CMK (cell line): ENCODE measurements at places on chromosomes 12 and 14.
A peak's percentile ranks its signal among the peaks of the same experiment; 100 is the strongest.

GRCh38 chr14:26286081-26286912, 311.5 kb downstream of the NOVA1 start:
- peak; percentile 12 for DNase-seq

- no peak for DNase-seq
Measured at GRCh38 chr12:2242816-2243215, 190.0 kb downstream of the CACNA1C start.

DNA sequence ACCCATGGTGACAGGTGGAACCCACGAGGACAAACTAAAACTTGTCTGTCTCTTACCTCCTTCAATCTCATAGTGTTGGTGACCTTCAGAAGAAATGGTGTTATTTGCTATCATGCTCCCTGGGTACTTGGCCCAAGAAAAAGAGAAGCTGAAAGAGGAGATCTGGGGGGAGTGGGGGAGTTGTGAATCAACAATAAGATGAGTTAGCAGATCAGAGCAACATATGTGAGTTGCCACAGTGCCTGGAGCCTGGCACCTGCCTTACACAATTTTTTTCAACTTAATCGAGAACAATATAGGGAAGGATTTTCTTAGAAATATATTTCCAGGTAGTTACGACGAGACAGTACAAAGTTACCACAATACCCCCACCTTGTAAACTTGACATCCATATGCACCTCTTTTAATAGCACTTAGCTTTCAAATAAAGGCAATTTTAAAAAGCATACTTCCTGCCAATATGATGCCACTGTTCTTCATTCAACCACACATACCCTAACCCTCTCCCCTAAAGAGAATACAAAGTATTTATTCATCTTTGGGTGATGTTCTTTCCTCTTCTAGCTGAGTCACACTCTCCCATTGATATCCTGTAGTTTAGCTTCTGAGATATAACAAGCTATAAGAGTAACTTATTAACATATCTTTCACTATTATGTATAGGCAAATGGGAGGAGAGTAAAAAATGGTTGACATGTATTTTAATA, 424.1 kb upstream of the OR4E1 start:
- no peak for DNase-seq

GRCh38 chr12:85006206-85006605, 29.9 kb downstream of the TSPAN19 start:
- no peak for DNase-seq

GRCh38 chr12:113131556-113131955, 4.0 kb downstream of the RASAL1 start:
- DNase-seq = no peak

- DNase-seq = no peak
Measured at GRCh38 chr12:70648191-70648590, 11.0 kb upstream of the PTPRB start.

- DNase-seq = no peak
Measured at GRCh38 chr12:53320352-53321195, 836 bp downstream of the AAAS start.

DNA sequence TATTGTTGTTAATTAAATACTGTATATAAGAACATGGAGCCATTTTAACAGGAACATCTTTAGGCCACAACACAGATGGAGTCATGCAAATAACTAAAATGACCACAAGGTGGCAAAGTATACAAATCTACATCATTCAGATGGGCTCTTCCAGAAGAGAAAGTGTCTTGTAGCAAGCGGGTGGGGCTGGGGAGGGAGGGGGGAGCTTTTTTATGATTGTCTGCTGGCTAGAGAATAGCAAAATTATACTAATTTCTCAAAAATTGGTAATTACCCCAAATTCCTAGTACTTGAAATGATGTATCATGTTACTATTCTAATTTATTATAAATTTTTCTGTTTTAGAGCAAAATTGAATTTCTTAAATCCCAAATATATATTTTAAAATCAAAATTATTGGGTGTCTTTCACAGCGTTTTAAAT, 378.7 kb downstream of the PRKD1 start:
- DNase-seq = peak; percentile 21

DNA sequence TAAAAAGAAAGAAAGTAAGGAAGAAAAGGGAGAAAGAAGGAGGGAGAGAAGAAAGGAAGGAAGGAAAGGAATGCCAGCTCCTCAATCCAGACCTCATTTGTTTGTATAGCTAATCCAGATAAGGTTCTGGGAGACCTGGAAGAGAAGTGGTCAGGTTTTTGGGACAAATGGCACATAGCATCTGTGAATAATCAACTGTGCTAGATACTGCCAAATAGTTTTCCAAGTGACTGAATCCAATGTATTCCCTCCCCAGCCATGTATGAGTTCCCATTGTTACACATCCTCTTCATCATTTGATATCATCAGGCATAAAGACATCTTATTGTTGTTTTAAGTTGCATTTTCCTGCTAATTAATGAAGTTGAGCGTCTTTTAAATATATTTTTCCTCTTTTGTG, 18.6 kb upstream of the PTGR2 start:
- no peak for DNase-seq
